ENCODE measurements at places on chromosomes 12 and 14.

DNA sequence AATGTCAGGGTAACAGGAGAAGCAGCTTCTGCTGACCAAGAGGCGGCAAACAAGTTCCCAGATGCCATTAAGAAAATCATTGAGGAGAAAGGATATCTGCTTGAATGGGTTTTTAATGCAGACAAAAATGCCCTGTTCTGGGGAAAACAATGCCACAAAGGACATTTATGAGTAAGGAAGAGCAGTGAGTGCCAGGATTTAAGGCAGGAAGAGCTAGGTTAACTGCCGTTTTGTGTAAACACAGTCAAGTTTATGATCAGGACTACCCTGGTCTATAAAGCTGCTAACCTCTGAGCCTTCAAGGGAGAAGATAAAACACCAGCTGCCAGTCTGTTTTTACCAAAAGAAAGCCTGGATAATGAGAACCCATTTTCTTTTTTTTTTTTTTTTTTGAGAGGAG is 8.5 kb downstream of the MAPKAPK5 start:
- DNase-seq: no peak

DNA sequence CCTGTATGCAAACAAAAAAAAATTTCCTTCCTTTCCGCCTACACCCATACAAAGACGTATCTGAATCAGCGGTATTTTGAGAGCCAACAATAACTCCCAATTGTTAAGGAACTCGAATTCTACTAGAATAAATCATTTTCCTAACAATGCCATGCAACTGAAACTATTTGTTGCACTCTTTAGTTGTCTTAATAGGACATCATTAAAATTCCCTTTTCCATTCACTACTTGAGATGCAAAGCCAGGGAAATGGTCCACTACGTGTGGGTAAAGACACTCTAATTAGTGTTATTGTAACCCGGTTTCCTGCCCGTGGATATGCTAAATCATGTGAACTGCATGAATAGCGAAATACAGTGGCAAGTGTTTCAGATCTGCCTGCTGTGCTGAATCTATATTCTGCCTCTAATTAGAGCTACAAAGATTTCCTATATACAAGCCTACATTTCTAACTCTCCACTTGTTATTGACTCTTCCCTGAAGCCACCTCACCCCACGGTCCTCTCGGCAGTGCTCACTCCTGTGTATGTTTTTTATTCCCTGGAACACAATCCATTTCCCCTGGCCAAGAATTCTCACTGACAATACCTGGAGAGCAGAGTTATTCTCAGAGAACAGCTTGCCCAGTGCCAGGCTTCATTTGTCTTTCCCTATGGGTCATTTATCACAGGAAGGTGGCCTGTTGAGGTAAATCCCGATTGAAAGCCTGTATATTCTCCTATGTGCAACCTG is 168.3 kb downstream of the PAWR start:
- DNase-seq: no peak

- DNase-seq: no peak
These were observed 19.9 kb downstream of the PLBD2 start for GRCh38 chr12:113378291-113378690.

DNA sequence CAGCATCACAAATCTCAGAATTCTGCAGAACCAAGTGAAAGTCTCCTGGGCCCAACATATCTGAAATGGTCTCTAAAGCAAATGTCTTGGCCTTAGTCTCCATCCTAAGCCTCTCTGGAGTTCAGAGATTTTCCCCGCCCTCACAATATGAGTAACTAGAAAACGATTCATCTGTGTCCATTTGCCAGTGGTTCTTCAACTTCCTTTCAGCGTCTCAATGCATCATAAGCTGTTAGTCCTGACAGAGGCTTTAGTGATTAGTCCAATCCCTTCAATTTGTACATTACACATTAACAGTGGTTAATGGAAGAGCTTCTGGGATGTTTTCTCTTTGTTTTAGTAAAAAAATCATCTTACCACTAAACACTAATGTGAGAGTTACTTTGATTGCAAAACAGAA is 17.4 kb downstream of the NPC2 start:
- DNase-seq: no peak

DNA sequence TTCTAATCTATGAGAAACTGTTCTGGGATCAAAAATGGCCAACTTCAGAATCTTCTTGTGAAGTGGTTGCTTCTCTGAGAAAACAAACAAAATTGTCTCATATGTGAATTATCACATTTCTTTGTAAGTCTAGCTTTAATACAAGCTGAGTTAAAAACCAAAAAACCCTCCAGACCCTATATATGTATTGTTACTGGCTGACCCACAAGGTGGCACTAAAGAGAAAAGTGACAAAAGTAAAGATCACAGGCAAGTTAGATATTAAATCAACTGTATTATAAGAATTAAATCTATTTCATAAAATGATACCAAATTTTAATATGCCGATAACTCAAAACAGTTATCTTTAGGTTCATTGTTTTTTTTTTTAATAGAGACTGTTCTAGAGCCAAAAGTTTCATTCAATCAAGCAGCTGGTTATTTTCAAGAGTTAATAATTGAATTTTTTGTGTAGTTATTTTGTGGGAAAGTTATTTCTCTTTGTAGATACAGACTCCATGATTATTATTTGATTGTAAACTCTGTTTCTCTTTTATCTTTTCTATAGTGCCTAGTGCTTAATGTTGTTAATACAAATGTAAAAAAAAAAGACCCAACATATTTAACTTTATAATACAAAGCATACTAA is 7.5 kb upstream of the TRHDE start:
- DNase-seq: no peak

DNA sequence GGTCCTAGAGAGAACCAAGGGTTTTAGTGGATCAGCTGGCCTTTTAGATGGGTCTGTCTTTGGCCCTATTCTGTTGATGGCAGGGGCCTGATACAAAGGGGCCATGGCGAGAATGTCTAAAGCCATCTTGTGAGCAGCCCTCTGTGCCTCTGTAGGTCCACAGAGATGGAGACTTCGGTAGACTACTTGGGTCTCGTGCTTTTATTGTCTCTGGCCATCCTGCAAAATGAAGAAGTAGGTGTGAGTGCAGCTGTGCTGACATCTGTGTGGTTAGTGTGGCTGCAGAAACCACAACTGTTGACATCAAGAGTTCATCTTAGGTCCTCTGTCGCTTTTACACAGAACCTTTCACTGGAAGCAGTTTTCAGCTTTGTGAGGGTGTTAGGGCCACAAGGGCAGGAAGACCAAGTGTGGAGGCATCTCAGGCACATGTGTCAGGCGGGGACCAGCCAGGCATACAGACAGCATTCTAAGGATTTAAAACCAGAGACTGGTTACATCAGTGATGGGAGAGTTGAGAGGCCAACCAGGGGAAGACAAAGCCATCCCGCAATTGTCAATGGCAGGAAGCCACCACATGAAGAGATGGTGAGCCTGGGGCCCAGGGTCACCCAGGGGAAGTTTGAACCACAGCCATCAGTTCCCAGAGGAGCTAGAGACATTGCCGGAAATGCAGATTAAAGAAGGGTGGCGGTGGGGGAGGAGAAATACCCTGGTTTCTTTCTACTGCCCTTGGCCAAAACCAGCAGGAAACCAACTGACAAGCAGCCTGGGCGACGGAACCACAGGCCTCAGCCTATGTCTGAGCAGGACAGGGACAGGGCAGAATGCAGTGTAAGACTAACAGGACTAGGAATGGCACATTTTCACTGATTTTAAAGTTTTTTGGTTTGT is 13.0 kb upstream of the TPCN1 start:
- peak; percentile 67 for DNase-seq

Data from CD4-positive, alpha-beta T cell treated with Interleukin-4 for 4 hours (primary cell).